ENCODE measurements at places on chromosomes 16 and 17. TPM values are rescaled to one million over a fixed set of nuclear protein-coding genes. Genes with fewer than 3 reads are reported as not detected.

ITGAX gene
- polyA plus RNA-seq = 1.0 TPM

ITGB4 gene
- polyA plus RNA-seq = not detected

VMO1 gene
- polyA plus RNA-seq = not detected

UNC13D gene
- 11.5 TPM for polyA plus RNA-seq

MON1B gene
- polyA plus RNA-seq = 34.6 TPM

CACNA1H gene
- polyA plus RNA-seq = not detected

GRCh38 chr17:81517339-81518112 lies 4.9 kb upstream of the ACTG1 start:
- peak; percentile 81 for DNase-seq

DNA sequence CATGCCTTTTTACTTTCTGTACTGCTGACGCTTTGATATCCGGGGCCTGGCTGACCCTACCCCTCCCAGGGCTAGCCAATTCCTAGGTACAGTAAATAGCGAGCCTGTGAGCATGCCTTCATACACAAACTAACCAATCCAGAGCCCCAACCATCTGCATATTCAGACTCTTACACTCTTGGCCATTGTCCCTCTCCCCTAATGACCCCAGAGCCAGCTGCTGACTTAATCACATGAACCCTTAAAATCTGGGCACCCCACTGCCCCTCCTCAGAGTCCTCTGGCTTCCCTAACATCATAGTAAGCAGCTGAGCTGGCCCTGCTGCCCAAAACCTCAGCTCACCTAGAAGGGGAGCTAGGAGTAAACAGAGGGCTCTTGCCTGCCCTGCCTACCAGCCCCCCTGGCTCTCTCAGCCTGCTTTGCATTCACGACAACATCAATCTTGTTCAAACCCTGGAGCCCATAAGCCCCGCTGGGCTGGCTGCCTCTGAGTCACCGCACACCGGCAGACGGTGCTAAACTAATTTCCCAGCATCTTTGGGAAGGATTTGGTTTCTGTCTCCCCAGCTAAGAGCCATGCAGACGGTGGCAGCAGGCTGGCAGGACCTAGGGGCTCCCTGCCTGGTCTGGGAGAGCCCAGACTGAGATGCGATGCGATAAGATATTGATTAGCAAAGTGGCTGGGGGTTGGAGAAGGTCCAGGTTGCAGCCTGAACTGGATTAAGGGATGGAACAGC lies 63.2 kb downstream of the CLEC19A start:
- DNase-seq = no peak

- DNase-seq = peak; percentile 19
These were observed 630 bp downstream of the RNFT1 start for GRCh38 chr17:59963738-59964481.

- peak; percentile 78 for DNase-seq
These were observed 1.8 kb downstream of the GJD3 start for GRCh38 chr17:40362696-40363110.

DNA sequence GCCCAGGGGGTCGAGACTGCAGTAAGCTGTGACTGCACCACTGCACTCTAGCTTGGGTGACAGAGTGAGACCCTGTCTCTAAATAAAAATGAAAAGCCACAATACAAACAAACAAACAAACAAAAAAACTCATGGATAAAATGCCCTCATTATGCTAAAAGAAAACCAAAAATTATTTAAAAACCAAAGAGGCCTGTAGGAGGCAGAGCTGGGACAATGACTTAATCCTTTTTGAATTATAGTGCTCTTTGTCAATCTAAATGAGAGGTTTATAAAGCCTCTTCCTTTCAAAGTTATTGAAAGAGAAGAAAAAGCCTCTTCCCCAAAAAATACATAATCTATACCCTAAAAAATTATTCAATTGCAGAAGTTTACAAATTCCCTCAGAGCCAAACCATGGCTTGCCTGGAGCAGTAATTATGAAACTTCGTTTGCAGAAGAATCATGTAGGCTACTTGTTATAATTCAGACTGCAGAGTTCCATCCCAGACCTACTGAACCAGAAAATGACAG lies 18.5 kb downstream of the CRLF3 start:
- no peak for DNase-seq

DNA sequence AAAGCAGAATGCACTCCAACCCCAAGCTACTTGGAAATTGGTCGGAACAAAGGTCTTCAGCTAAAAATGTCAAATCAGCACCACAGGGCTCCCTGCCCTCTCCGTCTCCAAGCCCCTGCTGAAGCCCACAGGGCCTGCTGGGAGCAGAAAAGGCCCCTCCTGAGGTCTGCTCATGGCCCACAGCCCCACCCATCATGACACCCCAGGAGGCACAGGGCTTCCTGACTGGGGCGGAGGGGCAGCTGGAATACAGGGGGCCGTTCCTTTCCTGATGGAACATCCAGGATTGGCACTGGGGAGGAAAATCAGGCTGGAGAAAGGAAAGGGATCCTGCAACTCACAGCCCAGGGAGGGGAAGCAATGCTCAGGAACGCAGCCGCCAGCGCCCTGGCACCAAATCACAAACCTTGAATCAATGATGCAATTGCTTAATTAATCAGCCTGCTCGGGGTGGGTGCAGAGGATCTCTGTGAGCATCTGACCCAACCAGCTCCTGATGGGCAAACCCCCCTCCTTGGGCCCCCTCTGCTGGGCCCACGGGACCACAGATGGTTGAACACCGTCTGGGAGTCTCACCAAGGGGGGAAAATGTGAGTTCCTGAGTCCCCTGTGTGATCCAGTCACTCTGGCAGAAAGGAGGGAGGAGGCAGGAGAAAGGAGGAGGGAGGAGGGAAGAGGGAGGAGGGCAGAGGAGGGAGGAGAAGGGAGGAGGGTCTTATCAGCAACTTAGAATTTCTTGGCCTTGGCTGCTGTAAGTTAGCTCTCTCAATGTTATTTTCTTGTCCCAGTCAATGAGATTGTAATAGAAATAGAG lies 155.5 kb downstream of the ZNF423 start:
- DNase-seq = no peak

DNA sequence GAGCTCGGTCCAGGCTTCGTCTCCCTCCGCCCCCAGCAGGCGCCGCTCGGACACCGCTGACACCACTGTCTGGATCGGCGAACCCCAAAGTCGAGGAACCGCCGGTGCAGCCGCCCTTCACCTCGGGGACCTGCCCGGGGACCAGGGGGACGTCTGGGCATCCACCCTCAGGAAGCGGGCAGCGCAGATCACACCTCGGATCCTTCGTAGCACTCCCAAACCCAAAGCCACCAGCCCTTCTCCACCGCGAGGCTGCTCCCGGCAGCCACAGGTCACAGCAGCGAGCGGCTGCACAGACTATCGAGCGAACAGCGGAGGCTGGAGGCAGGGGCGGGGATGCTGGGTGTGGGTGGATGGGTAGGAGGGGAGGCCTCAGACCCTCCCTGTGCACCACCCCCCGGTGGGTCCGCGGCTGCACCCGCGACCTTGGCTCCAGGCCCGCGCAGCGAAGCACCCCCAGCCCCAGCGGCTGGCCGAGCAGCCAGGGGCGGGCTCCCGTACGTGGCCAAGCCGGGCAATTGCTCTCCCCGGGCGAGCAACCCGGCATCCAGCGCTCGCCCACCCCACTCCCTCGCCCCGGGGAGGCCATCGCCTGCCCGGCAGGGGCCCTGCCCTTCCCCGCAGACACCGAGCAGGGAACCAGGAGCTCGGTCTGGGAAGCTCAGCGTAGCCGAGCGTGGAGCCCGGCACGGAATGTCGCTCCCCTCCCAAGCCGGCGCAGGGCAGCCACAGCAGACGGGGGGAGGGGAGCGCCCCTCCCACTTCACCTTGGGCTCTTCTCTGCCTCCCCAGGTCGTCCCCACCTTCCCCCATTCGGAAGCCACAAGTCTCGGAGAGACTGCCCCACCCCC lies 1.0 kb downstream of the SDK2 start:
- peak; percentile 42 for DNase-seq

GRCh38 chr16:12057266-12057665 lies 80.7 kb downstream of the SNX29 start:
- DNase-seq = no peak

DNA sequence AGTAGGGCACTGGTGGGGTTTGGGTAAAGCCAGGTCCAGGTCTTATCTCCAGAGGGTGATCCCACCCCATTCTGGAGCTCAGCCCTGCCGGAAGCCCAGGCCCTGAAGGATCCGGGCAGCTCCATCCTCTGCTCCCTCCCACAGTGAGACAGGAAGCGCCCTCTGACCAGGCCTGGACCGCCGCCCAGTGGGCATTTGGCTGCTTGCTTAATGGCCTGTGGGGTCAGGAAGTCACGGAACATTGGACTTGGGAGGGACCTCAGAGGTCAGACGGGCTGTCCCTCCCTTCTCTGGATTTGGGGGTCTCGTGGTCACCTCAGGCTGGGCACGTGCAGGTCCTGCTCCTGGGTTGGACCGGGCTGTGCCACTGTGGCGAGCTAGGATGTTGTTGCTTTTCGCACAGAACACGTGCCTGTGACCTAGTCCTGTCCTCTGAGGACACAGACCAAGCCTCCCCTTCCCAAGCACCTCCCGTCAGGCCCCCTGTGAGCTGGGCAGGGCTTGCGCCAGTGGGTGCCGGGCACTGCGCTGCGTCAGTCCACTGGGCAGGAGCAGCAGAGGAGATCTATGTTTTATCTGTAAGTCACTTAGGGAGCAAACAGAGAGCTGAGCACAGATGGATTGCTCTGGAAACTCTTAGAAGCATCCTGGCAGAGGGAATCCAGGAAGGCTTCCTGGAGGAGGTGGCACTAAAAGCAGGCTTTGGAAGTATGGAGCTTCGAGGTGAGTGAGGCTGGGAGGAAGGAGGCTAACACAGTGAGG lies 49.4 kb upstream of the GSE1 start:
- no peak for DNase-seq

DNA sequence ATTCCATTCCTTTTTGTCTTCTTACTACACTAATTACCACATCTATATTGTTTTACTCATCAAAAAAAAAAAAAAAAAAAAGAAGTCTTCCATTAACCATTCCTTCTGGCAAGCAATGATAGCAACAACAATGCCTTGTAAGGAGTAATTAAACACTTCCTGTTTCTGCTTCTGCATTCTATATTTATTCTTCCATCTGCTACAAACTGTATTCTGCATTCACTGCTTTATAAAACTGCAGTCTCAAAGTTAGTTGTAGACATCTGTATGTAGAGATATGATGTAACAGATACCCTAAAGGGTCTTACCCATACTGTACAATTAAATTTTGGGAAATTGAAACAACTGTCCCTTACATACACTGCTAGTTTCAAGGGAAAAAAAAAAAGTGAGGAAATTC lies 28.7 kb upstream of the ABCA6 start:
- DNase-seq = no peak

- no peak for DNase-seq
These were observed 83.6 kb downstream of the SDK2 start for GRCh38 chr17:73560661-73561060.

GRCh38 chr17:50265212-50265611 lies 9.1 kb upstream of the TMEM92 start:
- no peak for DNase-seq

GRCh38 chr17:48915459-48916282 lies 7.5 kb downstream of the UBE2Z start:
- DNase-seq = peak; percentile 17

DNA sequence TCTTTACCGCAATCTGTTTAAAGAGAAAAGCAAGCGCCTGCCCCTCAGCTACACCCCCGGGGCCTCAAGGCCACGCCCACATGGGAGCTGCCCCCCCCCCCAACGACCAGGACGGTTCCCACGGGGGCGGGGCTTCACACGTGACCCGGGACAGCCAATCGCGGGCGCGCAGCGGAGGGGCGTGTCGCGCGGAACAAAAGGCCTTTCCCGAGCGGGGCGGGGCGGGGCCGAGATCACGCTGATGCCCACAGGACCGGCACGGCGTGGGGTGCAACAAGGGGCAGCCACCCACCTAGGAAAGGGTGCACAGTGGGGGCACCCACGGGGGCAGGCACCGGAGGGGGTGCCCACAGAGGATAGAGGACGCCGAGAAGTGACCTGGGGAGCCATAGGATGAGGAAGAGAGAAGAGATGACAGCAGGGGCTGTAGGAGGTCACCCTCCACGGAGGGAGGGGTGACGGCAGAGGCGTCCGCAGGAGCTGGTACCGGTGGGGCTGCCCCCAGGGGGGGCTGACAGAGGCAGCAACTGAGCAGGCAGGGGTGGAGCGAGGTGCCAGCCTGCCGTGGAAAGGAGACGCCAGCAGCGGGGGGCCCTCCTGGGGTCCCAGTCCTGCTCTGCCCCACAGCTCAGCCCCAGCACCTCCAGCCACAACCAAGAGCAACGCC lies 6.2 kb downstream of the UNKL start:
- peak; percentile 95 for DNase-seq

DNA sequence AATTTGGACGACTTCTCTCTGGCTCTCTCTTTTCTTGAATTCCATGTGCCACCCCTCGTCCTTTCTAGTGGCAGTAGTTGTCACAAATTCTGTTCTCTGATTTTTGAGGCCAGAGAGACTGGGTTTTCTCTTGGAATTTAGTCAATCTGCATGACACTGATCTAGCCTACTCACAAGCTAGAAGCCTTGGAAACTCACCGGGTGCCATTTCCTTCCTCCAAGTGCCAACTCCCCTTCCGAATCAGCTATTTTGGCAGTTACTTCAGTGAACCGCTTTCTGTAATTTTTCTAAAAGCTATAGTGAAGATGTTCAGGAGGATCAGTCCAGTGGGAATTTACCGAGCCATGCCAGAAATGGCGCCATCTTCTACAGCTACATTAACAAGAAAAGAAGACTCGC lies 228.9 kb downstream of the PMP22 start:
- no peak for DNase-seq

DNA sequence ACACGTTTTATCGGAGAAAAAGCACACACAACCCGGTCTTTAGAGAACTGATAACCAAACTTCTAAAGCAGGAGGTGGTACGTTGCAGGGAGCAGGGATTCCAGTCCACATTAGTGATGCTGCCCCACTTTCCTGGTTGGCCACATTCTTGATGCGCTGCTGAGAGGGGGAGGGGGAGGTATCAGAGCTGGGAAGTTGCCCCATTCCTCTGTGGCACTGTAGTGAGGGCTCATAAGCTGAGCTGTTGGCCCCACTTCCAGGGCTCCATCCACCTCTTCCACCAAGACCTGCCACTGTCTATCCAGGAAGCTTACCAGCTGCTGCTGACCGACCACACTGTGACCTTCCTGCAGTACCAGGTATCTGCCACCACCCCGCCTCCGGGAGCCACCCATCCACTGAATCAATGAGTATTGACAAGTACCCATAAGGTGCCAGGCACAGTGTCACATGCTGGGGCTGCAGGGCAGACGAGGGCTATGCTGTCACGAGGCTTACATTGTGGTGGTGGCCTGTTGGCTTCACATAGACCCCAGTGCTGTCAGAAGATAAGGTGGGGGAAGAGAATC lies 1.1 kb downstream of the TSEN54 start:
- no peak for DNase-seq
